ENCODE measurements at places on chromosomes 13 and 19.

- peak; percentile 87 for DNase-seq
These were observed 1.7 kb upstream of the ELANE start for GRCh38 chr19:850221-850978.

DNA sequence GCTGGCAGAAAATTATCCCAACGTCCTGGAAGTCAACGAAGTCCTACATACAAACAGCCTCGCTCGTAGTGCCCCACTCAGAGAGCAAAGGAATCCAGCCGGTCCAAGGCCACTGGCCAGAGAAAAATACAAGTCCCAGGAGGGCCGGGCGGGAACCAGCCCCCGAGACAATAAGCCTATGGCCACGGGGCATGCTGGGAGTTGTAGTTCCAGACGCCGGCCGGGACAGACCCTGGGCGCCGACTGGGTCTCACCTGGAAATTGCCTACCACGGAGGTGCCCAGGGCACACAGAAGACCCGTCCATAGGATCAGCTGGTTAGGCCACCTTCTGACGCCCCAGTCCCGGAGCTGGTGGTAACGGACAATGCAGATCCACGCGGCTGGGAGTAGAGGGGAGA is 5.4 kb downstream of the TMEM150B start:
- DNase-seq = peak; percentile 38

- no peak for DNase-seq
These were observed 22.1 kb downstream of the ARID3A start for GRCh38 chr19:947707-948539.

DNA sequence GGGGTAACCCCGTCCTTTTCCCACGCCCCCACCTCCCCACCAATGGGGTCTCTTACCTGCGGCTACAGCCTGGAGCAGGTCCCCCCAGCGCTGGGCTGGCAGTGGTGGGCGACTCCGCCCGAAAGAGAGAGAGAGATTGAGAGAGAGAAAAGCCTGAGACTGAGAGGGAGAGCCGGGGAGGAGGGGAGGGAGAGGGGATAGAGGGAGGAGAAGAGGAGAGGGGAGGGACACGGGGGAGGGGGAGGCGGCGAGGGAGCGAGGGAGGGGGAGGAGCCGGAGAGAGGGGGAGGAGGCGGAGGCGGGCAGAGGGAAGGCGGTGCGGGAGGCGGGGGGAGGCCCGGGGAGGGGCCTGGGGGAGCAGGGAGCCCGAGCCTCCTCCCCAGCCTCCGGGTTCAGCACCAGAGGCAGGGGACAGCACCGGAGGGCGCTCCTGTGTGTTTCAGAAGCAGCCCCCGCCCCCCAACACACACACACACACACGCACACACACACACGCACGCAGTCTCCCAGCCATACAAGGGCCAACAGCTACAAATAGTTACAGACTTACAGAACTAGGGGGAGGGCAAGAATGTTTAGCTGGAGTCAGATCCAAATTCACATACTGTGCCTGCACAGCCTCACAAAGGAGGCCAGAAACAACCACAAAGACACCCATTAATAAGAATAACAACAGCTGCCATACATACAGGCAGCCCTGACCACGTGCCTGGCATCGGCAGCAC is at the start of gene SLC8A2:
TSS of gene SLC8A2 (minus strand) at position 161 of the 725 bp plus-strand sequence. CDS start 5,490 bp downstream, outside the sequence.
- peak; percentile 75 for DNase-seq

GRCh38 chr19:16585094-16585801 is 13.0 kb upstream of the SLC35E1 start:
- DNase-seq = no peak

DNA sequence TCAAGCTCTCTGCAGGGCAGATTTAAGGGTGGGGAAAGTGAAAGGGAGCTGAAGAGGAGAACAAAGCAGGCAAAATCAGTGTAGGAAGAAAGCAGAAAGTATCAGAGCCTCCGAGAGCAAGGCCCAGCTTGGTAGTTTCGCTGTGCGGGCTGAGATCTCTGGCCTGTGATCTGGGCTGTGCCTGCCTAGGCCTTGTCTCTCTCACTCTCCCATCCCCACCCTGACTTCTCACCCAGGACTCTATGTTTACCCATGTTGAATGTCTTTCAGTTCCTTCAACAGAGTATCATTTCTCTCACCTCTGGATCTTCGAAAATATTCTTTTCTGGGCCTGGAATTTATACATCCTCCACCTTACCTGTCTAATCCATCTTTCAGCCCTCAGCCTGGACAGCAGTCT is 391.3 kb downstream of the FOXO1 start:
- no peak for DNase-seq

- DNase-seq = no peak
These were observed 31.1 kb downstream of the ITM2B start for GRCh38 chr13:48264058-48264457.

GRCh38 chr19:4823577-4823976 is 7.9 kb downstream of the TICAM1 start:
- DNase-seq = no peak

DNA sequence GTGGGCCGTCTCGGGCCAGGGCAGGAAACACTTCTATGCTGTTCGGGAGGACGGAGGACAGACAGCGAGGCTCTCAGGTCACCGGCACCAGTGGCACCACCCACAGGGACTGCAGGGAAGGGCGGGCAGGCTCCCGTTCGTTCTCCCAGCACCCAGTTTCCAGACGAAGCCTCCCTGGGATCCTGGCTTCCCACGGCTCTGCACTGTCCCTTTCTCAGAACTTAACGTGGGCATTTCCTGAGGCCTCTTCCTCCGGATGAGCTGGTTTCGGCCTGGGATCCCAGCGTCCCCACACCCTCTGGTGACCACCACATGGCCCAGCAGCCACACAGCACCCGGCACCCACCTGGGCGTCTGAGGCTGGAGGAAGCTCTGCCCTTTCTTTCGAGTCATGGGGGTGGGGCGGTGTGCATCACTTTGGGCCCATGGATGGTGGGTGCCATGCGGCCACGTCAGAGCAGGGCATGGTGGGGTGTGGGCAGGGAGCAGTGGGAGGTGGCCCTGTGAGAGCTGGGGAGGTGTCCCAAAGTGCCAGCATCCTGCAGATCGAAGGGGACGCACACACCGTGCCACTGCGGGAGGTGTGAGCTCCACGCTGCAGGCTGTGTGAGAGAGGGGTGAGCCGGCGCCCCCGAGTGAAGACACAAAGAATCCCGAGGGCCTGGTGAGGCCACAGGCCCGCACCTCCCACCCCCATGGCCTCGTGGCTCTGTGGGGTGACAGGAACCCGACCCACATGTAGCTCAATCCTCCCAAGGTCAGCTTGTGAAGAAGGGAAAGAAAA is 38.7 kb upstream of the GRTP1 start:
- DNase-seq = no peak

DNA sequence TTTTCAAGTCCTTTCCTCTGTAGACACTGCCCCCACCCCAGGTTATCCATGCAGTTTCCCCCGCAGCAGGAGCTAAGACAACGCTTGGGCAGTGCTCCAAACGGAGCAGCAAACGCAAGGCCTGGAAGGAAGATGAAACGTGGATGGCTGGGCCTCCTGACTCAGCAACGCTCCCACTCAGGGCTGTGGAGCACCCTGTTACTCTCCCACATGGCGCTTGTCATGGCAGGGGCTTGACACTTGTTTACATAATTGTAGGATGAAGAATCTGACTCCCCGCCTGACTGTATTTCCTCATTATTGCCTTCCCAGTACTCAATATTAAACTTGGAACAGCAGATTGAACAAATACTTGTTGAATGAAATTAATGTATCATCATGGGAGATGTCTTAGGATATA is 799 bp upstream of the C1QTNF9B start:
- peak; percentile 94 for DNase-seq

DNA sequence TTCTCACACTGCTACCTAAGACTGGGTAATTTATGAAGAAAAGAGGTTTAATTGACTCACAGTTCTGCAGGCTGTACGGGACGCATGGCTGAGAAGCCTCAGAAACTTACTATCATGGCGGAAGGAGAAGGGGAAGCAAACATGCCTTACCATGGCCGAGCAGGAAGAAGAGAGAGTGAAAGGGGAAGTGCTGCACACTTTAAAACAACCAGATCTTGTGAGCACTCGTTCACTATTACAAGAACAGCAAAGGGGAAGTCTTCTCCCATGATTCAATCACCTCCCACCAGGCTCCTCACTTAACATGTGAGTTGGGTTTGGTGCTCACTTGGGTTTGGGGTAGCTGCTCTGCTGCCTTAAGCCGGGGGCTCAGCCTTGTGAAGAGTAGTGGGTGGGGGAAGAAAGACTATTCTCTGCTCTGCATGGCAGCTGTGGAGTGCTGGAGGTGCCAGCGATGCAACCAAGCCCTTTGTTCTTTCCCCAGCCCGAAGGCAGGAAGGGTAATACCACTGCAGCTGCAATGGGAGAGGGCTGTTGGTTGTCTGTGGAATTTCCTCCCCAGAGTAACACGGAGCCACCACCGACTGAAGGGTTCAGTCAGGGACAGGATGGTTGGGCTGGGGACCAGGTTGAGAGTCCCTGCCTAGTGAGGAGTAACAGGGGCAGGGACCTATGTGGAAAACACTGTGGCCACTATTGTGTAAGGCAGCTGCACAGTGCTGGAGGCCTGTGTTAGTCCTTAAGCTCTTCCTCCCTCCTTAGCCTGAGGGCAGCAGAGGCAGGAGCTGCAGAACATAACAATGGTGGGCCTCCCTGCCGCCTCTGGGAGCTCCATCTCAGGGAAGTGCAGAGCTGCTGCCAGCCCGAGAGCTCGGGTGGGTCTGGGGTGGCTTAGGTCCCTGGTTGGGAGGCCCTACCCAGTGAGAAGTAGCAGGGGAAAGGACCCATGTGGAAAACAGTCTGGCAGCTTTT is 1262.5 kb downstream of the EFNB2 start:
- no peak for DNase-seq

DNA sequence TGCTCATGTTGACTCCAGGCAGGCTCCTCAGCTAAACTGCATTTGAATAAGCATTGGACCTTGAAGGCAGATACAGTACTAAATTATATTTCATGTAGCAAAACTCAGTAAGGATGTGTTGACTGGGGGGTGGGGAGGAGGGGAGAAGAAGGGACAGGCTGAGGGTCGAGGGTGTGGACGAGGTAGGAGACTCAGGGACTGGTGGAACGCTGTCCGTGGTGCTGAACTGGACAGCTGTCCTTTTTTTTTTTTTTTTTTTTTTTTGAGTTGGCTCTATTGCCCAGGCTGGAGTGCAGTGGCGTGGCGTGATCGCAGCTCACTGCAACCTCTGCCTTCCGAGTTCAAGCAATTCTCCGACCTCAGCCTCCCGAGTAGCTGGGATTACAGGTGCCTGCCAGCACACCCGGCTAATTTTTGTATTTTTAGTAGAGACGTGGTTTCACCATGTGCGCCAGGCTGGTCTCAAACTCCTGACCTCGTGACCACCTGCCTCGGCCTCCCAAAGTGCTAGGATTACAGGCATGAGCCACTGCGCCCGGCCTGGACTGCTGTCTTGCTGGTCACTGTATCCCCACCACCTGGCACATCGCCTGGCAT is 33.2 kb upstream of the CASP14 start:
- no peak for DNase-seq

- peak; percentile 96 for DNase-seq
These were observed 17.7 kb downstream of the ZMYM5 start for GRCh38 chr13:19845758-19846157.

DNA sequence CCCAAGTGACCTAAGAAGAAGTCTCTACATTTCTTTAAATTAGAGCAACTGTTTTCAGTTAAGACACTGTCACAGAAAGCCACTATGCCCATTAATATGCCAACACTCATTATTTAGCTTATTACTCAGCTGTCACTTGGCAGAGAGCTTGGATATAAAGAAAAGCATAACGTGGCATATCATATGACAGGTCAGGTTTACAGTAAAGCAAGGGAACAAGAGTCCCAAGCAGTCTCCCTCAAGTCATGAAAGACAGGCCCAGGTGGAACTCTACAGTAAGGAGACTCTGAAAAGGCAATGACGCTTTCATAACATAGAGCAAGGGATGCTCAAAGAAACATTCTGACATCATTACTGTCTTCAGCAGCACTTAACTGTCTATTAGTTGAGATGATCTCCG is 6.3 kb downstream of the LHFPL6 start:
- no peak for DNase-seq

DNA sequence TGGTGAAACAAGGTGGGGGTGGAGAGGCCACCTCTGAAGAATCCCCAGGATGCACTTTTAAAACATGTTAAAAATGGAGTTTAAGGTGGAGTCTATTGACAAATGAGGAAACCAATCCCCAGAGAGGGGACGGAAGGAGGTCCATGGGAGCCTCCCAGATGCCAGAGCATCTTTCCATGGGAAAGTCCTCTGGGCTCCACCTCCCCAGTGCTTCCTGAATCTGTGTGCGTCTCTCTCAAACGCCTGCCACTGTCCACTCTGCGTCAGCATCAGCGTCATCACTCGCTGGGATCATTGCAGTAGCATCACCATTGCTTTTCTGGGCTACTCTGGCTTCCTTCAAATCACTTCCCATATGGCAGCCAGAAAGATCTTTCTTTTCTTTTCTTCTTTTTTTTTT is 6.2 kb downstream of the GPR4 start:
- DNase-seq = no peak

DNA sequence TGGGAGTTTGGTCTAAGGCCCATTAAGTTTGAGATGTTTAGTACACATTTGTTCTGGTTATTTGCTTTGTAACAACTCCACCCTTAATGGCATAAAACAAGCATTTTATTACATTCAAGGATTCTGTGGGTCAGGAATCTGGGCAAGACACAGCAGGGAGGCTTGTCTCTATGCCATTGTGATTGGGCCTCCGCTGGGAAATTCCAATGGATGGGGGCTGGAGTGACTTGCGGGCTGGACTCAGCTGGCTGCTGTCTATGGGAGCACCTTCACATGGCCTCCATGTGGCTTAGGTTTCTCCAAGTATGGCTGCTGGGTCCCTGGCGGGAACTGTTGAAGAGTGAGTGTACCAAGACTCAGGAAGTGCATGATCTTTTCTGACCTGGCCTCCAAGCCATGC is 159.0 kb downstream of the PAN3 start:
- no peak for DNase-seq

DNA sequence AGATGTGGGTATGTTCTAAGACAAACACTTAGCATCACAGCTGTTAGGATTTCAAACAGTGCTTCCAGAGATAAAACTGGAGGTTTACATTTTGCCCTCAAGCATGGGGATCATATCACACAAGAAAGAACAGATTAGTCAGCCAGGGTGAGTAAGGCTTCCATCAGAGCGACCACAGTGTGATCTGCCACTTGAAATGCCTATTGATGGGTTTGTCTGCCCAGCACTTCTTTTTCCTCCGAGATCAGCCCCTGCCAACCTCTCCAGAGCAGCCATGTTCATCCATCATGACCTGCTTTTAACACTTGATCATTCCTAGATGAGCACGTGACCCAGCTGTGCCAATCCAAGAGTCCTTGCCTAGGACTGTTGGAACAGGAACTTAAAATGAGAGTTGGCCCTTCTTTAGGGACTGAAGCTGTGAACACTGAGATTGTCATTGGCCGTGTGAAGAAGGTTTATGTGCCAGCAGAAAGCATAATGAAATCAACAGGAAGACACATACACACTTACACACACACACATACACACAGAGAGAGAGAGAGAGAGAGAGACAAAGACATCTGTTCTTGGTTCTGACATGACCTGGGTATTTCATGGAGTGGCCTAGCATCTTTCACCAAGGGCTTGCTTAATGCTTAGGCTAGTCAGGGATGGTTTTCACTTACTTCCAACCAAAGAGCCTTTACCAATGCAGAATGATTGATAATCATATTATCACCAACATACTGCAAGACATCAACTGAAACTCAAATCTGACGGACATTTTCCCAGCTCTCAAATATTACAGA is 5.2 kb upstream of the CEBPG start:
- DNase-seq = peak; percentile 64

Data from amniotic epithelial cell (primary cell).